Anterior cingulate cortex (tissue), 58 donors: ENCODE measurements at places on chromosomes 5 and 9.

GRCh38 chr5:40627706-40628105, 52.0 kb upstream of the PTGER4 start:
- no peak for DNase-seq

GRCh38 chr9:80841888-80842287, 847.5 kb downstream of the TLE1 start:
- DNase-seq = no peak

DNA sequence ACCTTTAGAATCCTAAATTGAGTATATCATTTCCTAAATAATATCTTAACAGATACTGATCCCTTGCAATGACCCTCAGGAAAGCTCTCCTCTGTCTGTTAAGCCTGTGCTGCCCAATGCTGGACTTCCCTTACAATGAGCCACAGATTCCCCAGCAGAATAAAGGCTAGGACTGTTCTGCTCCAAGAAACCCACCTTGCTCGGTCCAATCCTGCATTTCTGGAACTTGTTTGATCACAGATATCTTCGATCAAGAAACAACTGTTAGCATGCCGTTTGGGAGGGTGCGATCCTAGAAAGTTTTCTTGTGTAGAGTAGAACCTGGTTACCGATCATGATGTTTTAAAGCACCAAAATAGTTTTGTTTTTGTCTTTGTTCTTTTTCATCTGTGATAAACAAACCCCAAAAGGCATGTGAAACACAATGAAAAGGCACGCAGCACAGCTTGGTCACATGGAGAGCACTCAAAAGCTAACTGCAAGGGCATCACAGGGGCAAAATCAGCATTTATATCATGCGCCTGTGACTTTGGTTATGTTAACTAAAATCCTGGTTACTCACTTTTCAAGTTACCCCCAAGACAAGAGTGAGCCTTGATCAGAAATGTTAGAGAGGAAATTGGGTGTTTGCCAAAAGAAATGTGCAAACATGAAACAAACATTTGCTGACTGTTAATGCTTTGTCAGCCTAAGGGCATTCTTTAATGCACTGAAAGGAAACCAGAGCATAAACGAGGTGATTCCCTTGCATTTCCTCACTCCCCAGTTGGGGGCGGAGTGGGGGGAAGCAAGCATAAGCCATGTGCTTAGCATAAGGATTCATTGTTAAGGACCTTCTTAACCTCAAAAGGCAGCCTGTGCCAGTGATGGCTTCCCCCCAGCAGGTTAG, 61.9 kb upstream of the ADAMTS16 start:
- DNase-seq = no peak

DNA sequence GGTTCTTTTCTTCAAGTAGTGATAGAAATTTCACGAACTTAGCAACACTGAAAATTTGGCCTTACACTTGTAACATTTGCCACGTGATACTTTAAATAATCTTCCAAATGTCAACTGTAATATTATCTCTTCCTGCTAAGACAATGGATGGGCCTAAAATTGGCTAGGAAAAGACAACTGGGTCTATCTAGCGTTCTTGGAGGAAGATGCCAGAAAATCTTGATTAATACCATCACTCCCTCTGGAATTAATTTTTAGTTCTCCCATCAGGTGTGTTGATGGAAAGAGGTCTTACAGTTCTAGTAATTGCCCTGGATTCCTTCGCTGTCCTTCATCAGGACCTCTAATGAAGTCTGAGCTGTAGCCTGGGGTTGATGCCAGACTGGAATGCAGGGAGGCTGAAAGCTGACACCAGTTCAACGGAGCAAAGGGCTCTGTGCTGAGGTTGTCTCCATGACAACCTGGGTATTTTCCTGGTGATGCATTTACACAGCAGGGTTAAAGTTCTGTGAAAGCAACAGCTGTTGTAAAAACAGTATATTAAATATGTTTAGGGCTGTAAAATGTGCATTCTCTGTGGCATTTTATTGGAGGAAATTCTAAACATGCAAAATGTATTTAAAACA, 92.3 kb downstream of the GAS1 start:
- no peak for DNase-seq

- no peak for DNase-seq
These were observed 73.8 kb upstream of the IFNE start for GRCh38 chr9:21555911-21556310.

DNA sequence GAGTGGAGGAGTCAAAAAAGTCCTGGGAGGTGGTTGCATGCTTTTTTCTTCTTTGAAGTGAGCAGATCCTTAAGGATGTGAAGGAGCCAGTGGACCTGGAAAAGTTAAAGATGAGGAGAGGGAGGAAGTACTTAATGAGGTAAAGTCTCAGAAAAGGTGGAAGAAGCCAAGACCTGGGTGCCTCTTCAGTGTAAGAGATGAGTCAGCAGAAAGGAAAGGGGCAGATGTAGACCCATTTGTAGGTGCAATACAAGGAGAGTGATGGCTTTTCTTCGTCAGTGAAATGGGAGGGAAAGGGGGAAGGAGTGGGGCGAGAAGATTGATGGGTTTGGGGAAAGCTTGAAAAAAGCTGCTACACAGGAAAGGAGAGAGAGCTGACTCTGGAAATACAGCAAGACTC, 82.9 kb downstream of the ANGPTL2 start:
- DNase-seq = no peak

DNA sequence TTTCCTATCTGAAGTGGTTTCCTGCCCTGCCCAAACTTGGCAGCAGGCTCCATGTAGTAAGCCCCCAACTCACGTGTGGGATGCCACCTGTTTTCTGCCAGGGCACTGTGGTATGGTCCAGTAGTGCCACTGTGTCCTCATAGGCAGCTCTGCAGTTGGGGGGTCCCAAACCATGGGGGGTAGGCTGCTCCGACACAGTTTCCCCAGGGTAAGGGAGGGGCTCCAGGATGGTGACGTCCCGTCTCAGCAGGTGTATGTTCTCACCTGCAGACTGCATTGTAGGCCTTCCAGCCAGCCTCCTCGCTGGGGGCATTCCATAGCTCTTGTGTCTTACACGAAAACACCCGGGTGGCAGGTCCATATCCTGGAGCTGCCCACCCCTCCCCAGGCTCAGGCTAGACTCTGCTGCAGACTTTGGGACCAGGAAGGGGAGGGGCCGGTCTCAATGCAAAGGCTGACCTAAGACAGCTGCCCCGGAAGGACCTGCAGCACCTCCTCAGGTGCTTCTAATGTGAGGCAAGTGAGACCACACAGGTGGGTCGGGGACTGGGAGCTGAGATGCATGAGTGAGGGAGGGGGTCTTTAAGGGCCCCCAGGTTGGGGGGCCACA, 330.5 kb upstream of the IRX4 start:
- no peak for DNase-seq

DNA sequence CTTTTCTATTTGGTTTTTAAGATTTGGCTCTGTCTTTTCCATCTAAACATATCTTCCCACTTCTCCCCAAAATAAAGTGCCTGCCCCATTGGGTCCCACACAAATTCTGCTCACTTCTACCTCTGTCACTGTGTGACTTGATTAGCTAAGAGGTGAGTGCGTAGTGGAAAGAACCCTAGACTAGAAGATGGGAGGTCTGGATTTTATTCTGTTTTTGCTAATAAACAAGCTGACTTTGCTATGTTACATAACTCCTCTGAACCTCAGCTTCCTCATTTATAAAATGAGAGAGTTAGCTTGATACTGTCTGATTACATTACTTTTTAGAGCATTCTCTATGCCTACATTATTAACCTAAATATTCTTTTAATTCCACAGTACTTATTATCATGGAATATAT, 51.3 kb upstream of the PTGER4 start:
- no peak for DNase-seq
